ENCODE measurements at places on chromosomes 12 and 14.

- peak; percentile 78 for DNase-seq
These were observed 57.1 kb upstream of the PCED1B start for GRCh38 chr12:47022296-47022695.

GRCh38 chr14:55638665-55639064 is 58.7 kb downstream of the KTN1 start:
- no peak for DNase-seq

DNA sequence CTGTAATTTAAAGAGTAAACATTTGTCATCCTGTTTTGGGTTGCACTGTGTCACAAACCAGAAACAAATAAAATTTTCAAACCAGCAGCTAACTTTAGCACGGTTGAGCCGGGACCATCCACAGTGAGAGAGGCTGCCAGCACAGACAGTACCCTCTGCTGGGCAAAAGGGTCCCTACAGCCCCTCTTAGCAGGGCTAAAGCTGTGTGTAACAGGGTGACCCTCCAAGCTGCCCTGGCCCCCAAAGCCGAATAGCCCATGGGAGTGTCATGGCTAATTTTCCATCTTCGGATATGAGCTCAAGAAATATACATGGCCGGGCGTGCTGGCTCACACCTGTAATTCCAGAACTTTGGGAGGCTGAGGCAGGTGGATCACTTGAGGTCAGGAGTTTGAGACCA is 157.1 kb upstream of the GRIN2B start:
- no peak for DNase-seq

DNA sequence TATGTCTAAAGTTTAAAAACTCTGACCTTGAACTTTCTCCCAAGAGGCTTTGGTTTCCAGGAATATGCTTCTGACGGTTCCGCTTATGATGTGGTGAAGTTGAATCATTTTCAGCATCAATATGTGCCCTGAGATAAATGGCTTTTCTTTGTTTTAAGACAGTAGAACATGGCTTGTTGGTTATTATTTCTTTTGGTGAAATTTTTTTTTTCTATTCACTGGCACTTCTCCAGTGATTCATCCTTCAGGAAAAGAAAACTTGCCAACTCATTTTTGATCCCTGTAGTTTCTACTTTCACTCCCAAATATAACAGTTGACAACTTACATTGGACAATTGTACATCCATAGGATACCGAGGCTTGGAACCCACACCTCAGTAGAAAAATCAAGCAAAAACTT is 1301.2 kb upstream of the FLRT2 start:
- no peak for DNase-seq

DNA sequence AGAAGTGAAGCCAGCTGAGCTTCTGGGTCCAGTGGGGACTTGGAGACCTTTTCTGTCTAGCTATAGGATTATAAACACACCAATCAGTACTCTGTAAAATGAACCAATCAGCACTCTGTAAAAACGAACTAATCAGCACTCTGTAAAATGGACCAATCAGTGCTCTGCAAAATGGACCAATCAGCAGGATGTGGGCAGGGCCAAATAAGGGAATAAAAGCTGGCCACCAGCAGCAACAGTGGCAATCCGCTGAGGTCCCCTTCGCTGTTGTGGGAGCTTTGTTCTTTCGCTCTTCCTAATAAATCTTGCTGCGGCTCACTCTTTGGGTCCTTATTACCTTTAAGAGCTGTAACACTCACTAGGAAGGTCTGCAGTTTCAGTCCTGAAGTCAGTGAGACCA is 72.3 kb downstream of the NTS start:
- DNase-seq = no peak

- DNase-seq = peak; percentile 67
These were observed 373.2 kb downstream of the ATP23 start for GRCh38 chr12:58314610-58315009.

DNA sequence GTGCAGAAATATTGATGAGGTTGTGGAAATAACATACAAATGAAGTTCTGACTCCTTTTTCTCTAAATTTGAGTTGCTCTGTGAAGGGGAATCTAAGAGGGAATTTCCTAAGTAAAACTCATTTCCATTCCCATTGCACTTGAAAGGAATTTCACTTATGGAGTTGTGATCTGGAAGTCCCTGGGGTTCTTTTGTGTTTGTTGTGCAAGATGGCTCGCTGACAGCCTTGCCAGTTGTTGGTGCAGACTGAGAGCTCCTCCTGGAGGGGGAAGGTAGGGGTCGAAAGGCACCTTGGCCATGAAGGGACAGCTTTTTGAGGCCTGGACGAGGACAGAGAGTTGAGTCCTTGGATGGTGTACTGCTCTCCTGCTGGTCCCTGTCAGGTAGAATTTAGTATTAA is 72.0 kb downstream of the C12orf56 start:
- no peak for DNase-seq

GRCh38 chr14:61524211-61524806 is 171.0 kb upstream of the HIF1A start:
- peak; percentile 99 for DNase-seq

GRCh38 chr12:121060149-121061001 is 21.3 kb upstream of the OASL start:
- peak; percentile 54 for DNase-seq

DNA sequence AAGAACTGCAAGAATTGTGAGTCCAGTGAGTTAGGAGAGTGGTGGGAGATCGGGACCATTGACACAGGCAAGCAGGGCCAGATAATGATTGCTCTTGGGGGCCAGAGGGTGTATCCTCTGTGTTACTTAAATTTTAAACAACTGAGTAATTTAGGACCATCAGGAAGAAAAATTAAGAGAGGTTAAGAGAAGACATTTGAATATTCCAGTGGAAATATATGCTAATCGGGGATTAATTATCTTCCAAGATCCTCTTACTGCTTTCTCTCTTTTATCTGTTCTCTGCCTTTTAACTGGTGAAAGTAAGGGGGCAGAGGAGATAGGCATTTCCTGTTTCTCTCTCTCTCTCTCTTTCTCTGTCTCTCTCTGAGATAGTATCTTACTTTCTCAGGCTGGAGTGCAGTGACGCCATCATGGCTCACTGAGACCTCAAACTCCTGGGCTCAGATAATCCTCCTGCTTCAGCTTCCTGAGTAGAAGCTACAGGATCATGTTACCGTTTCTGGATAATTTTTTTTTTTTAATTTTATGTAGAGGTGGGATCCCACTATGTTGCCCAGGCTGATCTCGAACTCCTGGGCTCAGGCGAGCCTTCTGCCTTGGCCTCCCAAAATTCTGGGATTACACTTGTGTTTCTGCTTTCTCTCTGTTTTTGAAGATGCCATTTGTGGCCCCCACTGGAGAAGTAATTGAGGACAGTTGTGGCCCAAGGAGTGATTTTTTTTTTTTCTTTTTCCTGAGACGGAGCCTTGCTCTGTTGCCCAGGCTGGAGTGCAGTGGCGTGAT is 85.1 kb downstream of the DIP2B start:
- DNase-seq = peak; percentile 53
